ENCODE measurements at places on chromosomes 5 and 9.

DNA sequence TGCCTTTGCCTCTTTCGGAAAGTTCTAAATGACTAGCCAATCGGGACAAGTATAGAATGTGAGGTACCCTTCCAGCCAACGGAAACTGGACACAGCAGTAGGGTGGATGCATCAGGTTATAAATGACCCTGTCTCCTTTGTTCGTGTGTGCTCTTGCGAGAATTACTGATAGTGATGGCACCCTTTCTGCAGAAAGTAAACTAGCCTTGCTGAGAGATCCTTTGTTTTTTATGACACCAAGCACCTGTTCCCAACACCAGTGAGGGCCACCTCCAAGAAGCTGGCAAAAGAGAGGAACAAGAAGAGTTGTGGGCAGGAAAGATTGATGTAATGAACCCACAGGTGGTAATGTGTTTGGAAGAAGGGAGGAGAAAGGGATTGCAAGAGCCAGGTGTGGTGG, 42.8 kb upstream of the FABP6 start:
- no peak for DNase-seq

DNA sequence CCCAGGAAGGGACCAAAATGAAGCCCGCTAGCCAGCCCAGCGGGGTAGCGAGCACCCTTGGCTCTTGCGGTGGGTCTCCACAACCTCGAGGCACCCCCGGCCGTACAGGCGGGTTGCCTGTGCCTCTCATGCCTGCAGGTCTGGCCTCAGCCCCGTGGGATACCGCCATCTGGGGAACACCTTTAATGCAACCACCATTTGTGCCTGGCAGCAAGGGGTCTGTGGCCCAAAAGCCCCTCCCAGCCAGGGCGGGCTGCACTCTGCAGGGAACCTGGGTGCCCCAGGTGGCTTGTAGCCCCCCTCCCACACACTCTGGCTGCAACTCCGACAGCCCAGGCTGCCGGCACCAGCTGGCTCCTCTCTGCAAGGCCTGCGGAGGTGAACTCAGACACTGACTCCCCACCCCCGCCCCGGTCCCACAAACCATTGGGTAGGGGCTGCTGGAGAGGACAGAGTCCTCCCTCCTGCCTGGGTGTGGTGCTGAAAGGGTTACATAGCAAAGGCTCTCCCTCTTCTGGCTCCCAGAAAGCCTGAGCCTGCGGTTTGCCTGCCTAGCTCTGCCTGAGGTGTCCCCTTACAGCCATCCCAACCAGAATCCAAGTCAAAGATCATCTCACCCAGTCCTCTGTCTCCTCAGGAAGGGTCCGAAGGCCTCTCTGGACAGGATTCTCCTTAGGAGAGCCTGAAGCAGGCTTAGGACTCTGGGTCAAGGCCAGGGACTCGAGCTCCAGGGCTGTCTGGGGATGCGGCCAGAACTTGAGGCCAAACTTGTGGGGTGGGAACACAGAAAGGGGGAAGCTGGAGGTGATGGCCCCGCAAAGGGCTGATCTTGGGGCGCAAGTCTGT, 109.4 kb downstream of the PSD2 start:
- no peak for DNase-seq

- DNase-seq: no peak
Measured at GRCh38 chr5:9015260-9015936, 530.5 kb downstream of the SEMA5A start.

- no peak for DNase-seq
Measured at GRCh38 chr5:78797936-78798672, 149.5 kb upstream of the LHFPL2 start.

- no peak for DNase-seq
Measured at GRCh38 chr9:27157097-27157496, 48.1 kb downstream of the TEK start.

- DNase-seq: peak; percentile 56
Measured at GRCh38 chr9:37904445-37905130, 661 bp upstream of the SLC25A51 start.

- no peak for DNase-seq
Measured at GRCh38 chr5:145962001-145962400, 25.6 kb downstream of the SH3RF2 start.

GRCh38 chr5:135494196-135494595, 41.6 kb downstream of the NEUROG1 start:
- no peak for DNase-seq

Data from RWPE1 (cell line).